Panc1 (cell line): ENCODE measurements at places on chromosomes 5 and 9. TPM values are rescaled to one million over a fixed set of nuclear protein-coding genes. Genes with fewer than 3 reads are reported as not detected.
A peak's percentile ranks its signal among the peaks of the same experiment; 100 is the strongest.

NAIF1 gene
- 14.6 TPM for total RNA-seq

SHLD3 gene
- total RNA-seq: 3.3 TPM

TMOD1 gene
- total RNA-seq: 1.4 TPM

IGFBPL1 gene
- total RNA-seq: 13.7 TPM

GRCh38 chr9:99075246-99075912 is 29.5 kb upstream of the TGFBR1 start:
- no peak overlapping the region for H3K27ac ChIP-seq
- H3K4me3 ChIP-seq: no peak overlapping the region
- no peaks in the 10 kb centered on the region for H3K4me1 ChIP-seq
- no peaks in the 10 kb centered on the region for H3K36me3 ChIP-seq
- DNase-seq: no peak

GRCh38 chr9:98536542-98537173 is 172.1 kb downstream of the GABBR2 start:
- H3K4me3 ChIP-seq: no peak overlapping the region
- no peak for DNase-seq
- no peaks in the 10 kb centered on the region for H3K4me1 ChIP-seq
- H3K27me3 ChIP-seq: no peaks in the 10 kb centered on the region
- H3K36me3 ChIP-seq: no peaks in the 10 kb centered on the region

DNA sequence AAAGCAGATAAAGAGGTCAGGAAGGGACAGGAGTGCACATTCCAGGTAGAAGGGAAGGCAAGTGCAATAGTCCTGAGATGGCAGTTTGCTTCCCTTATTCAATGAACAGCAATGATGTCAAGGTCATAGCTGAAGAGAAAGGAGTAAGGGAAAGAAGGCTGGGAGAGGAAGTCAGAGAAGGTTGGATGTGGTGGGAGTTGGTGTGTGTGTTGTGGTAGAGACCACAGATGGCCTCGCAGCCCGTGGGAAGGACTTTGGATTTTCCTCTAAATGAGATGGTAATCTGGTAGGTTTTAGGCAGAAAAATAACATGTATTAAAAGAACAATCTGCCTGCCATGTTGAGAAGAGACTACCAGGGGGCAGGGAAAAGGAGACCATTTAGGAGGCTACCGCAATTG is 25.1 kb upstream of the LPAR1 start:
- H3K27me3 ChIP-seq: no peaks in the 10 kb centered on the region

DNA sequence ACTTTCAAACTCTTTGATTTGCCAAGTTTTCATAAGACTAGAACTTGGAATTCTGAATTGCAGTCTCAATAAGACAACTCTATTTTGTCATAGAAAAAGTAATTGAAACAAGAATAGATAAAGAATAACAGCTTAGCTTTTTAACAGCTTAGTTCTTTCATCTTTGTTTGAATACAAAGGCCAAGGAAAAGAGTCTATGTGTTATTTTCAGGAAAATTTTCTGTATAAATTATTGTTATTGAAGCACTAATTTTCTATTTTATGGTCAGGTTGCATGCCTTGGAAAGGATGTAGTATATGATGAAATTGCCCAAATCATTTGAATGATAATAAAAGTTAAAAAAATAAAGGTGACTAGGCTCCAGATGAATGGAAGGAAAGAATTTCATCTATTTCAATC is 25.2 kb upstream of the SPRY4 start:
- H3K4me3 ChIP-seq: no peak overlapping the region
- H3K4me1 ChIP-seq: peaks cover 19% of the 10 kb centered on the region
- no peak overlapping the region for H3K27ac ChIP-seq
- H3K27me3 ChIP-seq: no peaks in the 10 kb centered on the region

GRCh38 chr9:120755810-120756434 is 37.3 kb downstream of the FBXW2 start:
- no peak overlapping the region for H3K4me3 ChIP-seq
- DNase-seq: peak; percentile 28
- H3K27me3 ChIP-seq: no peaks in the 10 kb centered on the region
- no peaks in the 10 kb centered on the region; the same call in 1 of the 2 replicates for H3K4me1 ChIP-seq

GRCh38 chr5:83396662-83397061 is 74.9 kb upstream of the VCAN start:
- no peak overlapping the region for H3K27ac ChIP-seq
- no peaks in the 10 kb centered on the region for H3K36me3 ChIP-seq
- no peak overlapping the region for H3K4me3 ChIP-seq
- DNase-seq: no peak

GRCh38 chr5:163362840-163363371 is 74.5 kb upstream of the CCNG1 start:
- H3K27me3 ChIP-seq: no peaks in the 10 kb centered on the region
- H3K4me3 ChIP-seq: no peak overlapping the region
- H3K27ac ChIP-seq: no peak overlapping the region

DNA sequence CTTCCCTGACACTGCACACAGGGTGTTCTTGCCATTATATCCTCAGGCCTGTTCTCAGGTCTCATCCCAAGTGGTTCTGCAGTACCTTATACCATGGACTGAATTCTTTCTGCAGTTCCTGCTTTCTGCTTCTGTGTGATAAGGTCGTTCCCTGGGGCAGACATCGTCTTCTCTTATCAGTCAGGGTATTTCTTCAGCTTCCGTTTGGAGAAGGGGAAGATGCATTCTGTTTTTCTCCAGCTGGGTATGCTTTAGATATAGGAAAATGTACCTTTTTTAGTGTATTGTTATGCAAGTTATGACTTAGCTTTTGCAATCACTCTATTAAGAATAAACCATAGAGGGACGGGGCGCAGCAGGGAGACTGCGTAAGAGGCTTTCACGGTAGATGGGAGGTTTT is 31.1 kb downstream of the RALGPS1 start:
- H3K36me3 ChIP-seq: no peaks in the 10 kb centered on the region
- H3K4me3 ChIP-seq: no peak overlapping the region
- no peak for DNase-seq
- no peaks in the 10 kb centered on the region for H3K27me3 ChIP-seq

DNA sequence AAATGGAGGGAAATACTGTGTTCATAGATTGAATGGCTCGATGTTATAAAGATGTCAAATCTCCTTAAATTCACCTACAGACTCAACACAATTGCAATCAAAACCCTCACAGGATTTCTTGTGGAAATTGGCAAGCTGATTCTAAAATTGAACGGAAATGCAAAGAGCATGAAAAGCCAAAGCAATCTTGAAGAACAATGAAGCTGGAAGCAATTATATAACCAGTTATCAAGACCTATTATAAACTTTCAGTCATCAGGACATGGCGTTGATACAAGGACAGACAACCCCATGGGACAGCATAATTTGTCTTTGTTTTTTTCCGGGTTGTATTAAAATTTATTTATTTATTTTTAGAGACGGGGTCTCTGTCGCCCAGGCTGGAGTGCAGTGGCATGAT is 53.5 kb upstream of the OTULINL start:
- H3K36me3 ChIP-seq: no peaks in the 10 kb centered on the region
- no peaks in the 10 kb centered on the region for H3K27me3 ChIP-seq
- no peak overlapping the region for H3K27ac ChIP-seq

- DNase-seq: no peak
- no peak overlapping the region for H3K4me3 ChIP-seq
- no peaks in the 10 kb centered on the region for H3K4me1 ChIP-seq
- H3K36me3 ChIP-seq: no peaks in the 10 kb centered on the region; the same call in 1 of the 2 replicates
- H3K27me3 ChIP-seq: no peaks in the 10 kb centered on the region
- H3K27ac ChIP-seq: no peak overlapping the region
Measured at GRCh38 chr5:29051509-29051908, 2013.1 kb upstream of the CDH9 start.

GRCh38 chr9:136564379-136564988 is 18.6 kb upstream of the NOTCH1 start:
- H3K36me3 ChIP-seq: no peaks in the 10 kb centered on the region
- H3K27ac ChIP-seq: no peak overlapping the region
- H3K27me3 ChIP-seq: no peaks in the 10 kb centered on the region

DNA sequence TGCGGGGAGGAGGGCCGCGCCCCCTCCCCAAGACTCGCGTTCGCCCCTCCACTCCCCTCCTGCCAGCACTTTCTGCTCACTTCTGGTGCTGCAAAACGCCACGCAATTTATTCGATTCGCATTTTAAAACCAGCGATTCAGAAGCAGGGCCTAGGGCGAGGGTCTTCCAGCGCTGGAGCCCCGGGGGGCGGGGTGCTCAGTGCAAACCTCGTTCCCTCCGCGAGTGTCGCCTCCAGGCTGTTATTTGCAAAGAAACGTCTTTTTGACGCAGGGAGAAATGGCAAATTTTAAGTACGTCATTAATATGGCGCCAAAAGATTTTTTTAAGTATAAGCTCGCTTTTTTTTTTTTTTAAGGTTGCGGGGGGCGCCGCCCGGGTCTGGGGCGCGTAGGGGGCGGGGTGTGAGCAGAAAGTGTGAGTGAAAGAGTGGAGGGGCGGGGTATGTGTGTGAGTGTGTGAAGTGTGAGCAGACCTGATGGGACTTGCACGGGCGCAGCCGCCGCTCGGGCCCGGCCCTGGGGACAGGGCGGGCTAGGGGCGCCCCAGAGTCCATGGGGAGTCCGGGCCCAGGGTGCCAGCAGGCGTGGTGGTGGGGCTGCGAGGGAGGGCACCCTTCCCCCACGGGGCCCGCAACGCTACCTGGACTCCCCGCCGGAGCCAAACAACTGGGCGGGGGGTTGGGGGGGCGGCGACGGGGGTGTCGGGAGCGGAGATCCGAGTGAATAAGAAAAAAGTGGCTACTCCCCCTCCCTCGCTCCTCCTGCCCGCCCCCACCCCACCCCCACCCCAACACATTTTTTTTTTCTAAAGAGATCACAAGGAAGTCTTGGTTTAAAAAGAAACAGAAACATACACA is at the start of gene JADE2:
JADE2 (plus strand) TSS at position 845 of the 857 bp plus-strand sequence. CDS start 10,188 bp downstream, outside the sequence.
- peak within 1 kb of the TSS; percentile 85 for H3K4me3 ChIP-seq
- H3K36me3 ChIP-seq: no peaks in the 10 kb centered on the region; the same call in 1 of the 2 replicates
- no peak for DNase-seq
- H3K4me1 ChIP-seq: peaks cover 39% of the 10 kb centered on the region
- H3K27ac ChIP-seq: peak within 1 kb of the TSS; percentile 99
- no peaks in the 10 kb centered on the region for H3K27me3 ChIP-seq

- no peak overlapping the region for H3K4me3 ChIP-seq
- no peaks in the 10 kb centered on the region for H3K36me3 ChIP-seq
- no peaks in the 10 kb centered on the region; the same call in 1 of the 2 replicates for H3K4me1 ChIP-seq
- no peak for DNase-seq
- H3K27ac ChIP-seq: no peak overlapping the region
- H3K27me3 ChIP-seq: peaks cover 23% of the 10 kb centered on the region
Measured at GRCh38 chr5:80031109-80031508, 4.0 kb upstream of the THBS4 start.

- H3K4me1 ChIP-seq: no peaks in the 10 kb centered on the region
- H3K36me3 ChIP-seq: no peaks in the 10 kb centered on the region
- H3K27me3 ChIP-seq: no peaks in the 10 kb centered on the region
- no peak overlapping the region for H3K4me3 ChIP-seq
- H3K27ac ChIP-seq: no peak overlapping the region
- no peak for DNase-seq
Measured at GRCh38 chr9:97357056-97357455, 49.6 kb downstream of the CCDC180 start.

GRCh38 chr5:172377856-172378255 is 76.5 kb downstream of the SH3PXD2B start:
- H3K4me3 ChIP-seq: no peak overlapping the region
- H3K36me3 ChIP-seq: no peaks in the 10 kb centered on the region
- peak overlapping the region; percentile 11; the same call in 1 of the 2 replicates for H3K27ac ChIP-seq
- H3K4me1 ChIP-seq: peaks cover 27% of the 10 kb centered on the region
- no peaks in the 10 kb centered on the region for H3K27me3 ChIP-seq

- DNase-seq: no peak
- H3K27ac ChIP-seq: no peak overlapping the region
- no peaks in the 10 kb centered on the region for H3K4me1 ChIP-seq
- H3K4me3 ChIP-seq: no peak overlapping the region
- no peaks in the 10 kb centered on the region for H3K27me3 ChIP-seq
- H3K36me3 ChIP-seq: no peaks in the 10 kb centered on the region
Measured at GRCh38 chr5:29930316-29930715, 1263.2 kb upstream of the CDH6 start.

DNA sequence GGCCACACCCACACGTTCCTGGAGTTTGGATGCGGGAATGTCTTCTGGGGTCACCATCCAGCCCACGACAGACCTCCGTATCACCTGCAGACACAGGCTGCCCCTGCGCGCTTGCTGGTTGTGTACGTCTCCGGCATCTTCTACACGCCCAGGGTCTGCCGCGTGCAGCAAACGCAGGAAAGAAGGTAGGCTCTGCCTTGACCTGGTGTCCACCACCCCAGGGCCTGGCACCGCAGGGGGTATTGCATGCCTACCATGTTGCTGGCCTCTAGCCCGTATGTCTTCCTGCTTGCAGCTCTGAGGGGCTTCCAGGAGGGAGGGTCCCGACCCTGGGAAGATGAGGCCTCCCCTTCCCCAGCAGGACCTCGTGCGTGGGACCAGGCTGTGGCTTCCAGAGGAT is 298.8 kb upstream of the IRX4 start:
- H3K27ac ChIP-seq: no peak overlapping the region
- H3K36me3 ChIP-seq: no peaks in the 10 kb centered on the region
- H3K4me1 ChIP-seq: no peaks in the 10 kb centered on the region
